ENCODE measurements at places on chromosomes 12 and 14.

- no peak for DNase-seq
These were observed 85.8 kb downstream of the CAND1 start for GRCh38 chr12:67354966-67355365.

- DNase-seq: no peak
These were observed 341.8 kb downstream of the FSCB start for GRCh38 chr14:44165286-44165685.

- no peak for DNase-seq
These were observed 58.9 kb downstream of the ASCL1 start for GRCh38 chr12:103016381-103016780.

GRCh38 chr12:12505544-12506495, 56.8 kb downstream of the DUSP16 start:
- DNase-seq: no peak

DNA sequence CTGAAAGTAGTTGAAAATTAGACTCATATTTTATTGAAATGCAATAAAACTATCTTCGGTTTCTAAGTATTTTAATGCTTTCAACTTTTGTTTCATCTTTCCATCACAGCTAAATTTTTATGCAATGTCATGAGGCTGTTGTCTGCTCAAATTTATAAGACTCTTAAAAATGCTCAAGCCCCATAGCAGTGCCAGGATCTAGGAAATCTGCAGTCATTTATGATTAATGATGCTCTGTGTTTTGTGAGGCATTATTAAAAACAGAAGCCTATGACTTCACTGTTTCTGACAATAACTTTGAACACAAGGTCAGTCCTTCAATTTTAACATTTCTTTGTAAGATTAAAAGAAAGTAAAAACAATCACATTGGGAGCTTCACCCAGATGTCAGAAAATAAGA, 112.5 kb downstream of the ALX1 start:
- DNase-seq: no peak

DNA sequence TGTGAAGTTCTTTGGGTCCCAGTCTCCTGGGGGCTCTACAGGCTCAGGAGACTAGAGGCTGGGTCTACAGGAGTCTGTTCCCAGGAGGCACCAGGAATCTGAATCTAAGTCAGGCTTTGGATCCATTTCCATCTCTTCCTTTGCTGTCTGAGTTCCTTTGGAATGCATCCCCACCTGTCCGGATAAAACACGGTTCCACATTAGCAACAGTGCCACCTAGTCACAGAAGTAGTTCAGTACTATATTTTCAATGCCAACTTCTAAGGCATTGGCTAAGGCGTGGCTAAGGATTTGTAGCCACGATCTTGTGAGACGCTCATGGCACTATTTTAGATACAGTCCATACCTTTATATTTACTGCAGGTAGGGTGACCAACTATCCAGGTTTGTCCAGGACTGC, 15.1 kb downstream of the ZC2HC1C start:
- DNase-seq: no peak

DNA sequence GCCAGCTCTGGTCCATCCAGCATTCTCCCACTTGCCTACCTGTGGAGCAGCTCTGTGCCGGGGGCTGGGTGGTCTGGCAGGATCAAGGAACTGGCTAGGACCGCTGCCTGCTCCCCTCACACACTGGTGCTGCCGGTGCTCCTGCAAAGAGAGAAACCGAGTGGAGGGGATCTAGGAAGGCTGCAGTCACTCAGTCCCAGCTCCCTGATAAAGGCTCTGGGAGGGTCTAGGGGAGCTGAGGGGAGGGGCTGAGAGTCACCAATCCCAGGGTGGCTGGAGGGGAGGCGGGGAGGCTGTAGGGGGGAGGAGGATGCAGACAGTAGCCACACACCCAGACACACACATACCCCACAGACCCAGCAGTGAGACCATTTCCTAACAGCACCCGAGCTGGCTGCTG, at the start of gene TAC3:
Gene TAC3, minus strand, starts transcription at position 182 of the 400 bp plus-strand sequence. CDS start 732 bp downstream, outside the sequence.
- no peak for DNase-seq

DNA sequence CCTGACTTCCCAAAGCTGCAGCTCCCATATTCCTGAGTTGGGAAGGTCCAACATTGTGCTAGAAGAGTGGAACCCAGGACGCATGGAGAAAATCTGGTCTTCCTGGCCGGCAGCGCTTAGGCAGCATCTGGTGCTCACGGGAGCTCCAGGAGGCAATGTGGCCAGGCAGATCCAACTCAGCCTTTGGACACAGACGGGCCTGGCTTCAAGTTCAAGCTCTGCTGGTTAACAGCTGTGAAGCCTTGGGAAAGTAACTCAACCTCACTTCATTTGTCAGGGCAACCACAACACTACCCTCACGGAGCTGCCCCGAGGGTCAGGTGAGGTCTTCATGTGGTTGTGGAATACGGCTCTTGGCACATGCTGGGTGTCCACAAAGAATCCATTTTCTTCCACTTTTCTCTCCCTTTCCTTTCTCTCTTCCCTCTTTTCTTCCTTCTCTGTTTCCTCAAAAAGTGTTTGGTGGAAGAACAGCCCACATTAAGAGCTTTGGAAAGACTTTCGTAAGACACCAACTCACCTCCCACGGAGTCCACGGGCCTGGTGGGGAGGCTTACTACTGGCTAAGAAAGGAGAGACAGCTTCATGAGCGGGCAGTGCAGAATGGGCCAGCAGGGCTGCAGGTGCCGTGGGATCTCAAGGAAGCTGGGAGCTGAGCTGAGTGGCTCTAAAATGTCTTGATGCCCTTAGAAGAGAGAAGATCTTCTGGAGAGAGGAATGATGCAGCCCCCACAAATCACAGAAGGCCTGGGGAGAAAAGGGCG, 2.4 kb upstream of the FAM181A start:
- no peak for DNase-seq

- DNase-seq: no peak
These were observed 17.7 kb downstream of the ASB2 start for GRCh38 chr14:93958567-93959238.

- no peak for DNase-seq
These were observed 290.3 kb downstream of the SOX5 start for GRCh38 chr12:23659131-23659530.

GRCh38 chr14:50541159-50541567, 8.8 kb upstream of the MAP4K5 start:
- no peak for DNase-seq
